ENCODE measurements at places on chromosomes 7 and 10. TPM values are rescaled to one million over a fixed set of nuclear protein-coding genes. Genes with fewer than 3 reads are reported as not detected.
A peak's percentile ranks its signal among the peaks of the same experiment; 100 is the strongest.

GRCh38 chr10:129192344-129193128 is 274.5 kb upstream of the MGMT start:
- no peaks in the 10 kb centered on the region for H3K27me3 ChIP-seq
- H3K4me1 ChIP-seq, result no peaks in the 10 kb centered on the region
- H3K27ac ChIP-seq, result no peak overlapping the region
- DNase-seq, result no peak

DNA sequence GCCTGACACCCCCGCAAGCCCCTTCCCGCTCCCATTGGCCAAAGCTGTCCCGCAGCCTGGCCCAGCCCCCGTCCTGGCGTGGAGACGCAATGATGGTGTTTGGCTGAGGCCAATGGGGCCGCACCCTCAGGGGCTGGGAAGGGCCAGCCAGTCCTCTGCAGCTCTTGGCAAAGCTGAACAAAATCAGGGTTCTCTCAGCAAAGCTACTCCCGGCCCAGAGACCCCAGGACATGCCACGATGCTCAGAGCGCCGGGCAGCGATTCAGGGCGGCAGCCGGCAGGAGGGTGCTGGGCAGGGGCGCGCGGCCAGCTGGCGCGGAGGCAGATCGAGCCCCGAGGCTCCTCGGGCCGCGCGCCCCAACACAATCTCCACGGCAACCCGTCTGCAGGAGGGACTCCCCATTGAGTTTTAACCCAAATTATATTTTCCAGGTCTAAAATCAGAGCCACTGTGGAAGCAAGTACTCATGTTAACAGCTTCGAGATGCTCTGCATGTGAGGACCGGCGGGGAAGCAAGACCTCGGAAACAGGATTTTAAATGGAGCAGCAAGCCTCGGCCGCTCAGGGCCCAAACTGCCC is 8.8 kb upstream of the CNPY1 start:
- H3K27me3 ChIP-seq, result no peaks in the 10 kb centered on the region
- no peaks in the 10 kb centered on the region for H3K36me3 ChIP-seq
- H3K27ac ChIP-seq, result no peak overlapping the region
- no peak for DNase-seq

DNA sequence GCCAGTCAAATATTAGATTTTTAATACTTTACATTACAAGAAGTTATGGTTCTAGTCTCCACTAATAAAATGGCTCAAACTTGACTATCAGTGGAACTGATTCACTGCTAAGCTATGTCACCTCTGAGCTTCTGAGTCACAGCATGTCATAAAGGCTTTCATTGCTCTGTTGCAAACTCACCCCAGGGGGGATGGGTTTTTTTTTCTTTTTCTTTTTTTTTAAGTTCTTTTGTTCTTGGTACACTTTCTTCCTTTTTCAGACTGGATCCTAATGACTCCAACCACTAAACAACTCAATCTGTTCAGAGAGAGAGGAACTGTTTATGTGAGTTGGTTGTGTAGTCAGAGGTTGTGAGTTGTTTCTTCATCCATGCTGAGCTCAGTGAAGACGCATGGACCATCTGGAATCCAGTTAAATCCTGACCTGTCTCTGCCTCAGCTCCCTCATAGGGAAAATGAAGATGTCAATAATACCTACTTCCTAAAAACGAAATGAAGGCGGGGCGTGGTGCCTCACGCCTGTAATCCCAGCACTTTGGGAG is 11.0 kb downstream of the MYOF start:
- H3K4me3 ChIP-seq, result no peak overlapping the region
- no peaks in the 10 kb centered on the region for H3K27me3 ChIP-seq
- no peaks in the 10 kb centered on the region for H3K36me3 ChIP-seq
- no peaks in the 10 kb centered on the region for H3K4me1 ChIP-seq
- DNase-seq, result no peak

DNA sequence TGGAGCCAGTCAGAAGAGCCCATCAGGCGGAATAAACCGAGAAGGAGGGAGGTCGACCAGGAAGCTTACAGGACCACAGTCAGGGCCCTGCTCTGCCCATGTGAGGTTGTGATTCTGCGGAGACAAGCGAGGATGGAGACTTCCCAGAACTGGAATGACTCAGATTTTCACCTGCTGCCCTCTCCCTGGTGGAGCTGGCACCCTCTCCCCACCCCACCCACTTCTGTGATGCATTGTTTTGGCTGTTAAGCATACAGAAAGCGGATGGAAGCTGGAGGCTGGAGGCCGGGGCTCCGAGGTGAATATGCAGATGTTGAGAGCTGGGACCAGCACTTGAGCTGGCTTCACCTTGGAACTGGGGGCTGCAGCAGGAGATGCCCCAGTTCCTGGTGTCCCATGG is 57.4 kb downstream of the NPTX2 start:
- no peaks in the 10 kb centered on the region for H3K36me3 ChIP-seq
- DNase-seq, result no peak
- H3K4me3 ChIP-seq, result no peak overlapping the region

DNA sequence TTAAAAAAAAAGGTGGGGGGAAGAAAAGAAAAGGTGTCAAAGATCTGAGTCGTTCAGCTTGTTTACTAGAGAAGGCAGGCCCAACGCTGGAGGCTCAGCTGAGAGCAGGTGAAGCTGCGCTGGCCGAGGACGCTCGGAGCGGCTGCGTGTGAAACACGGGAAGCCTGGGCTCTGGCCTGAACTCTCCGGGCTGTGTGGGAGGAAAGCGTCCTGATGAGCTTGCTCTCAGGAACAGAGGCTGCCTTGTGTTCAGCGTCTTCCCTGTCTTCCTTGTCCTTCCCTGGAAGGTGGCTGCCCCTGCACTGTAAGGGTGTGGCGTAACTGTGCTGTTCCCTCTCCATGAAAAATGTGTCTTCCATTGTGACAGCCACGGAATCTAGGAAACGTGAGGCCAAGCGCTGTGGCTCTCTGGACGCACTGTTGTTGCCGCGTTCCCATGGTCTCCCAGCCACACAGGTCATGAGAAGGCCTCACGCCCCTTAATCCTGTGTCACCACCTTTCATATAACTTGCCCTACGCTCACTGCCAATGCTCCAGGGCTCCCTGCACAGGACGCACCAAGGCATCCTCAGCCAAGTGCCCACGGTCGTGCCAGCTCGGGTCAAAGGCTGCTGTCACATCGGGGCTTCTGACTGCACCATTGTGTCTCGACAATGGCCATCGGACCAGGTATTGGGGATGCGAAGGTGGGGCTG is 15.8 kb downstream of the IL15RA start:
- DNase-seq, result no peak
- H3K27ac ChIP-seq, result no peak overlapping the region
- no peaks in the 10 kb centered on the region for H3K4me1 ChIP-seq
- H3K4me3 ChIP-seq, result no peak overlapping the region

DNA sequence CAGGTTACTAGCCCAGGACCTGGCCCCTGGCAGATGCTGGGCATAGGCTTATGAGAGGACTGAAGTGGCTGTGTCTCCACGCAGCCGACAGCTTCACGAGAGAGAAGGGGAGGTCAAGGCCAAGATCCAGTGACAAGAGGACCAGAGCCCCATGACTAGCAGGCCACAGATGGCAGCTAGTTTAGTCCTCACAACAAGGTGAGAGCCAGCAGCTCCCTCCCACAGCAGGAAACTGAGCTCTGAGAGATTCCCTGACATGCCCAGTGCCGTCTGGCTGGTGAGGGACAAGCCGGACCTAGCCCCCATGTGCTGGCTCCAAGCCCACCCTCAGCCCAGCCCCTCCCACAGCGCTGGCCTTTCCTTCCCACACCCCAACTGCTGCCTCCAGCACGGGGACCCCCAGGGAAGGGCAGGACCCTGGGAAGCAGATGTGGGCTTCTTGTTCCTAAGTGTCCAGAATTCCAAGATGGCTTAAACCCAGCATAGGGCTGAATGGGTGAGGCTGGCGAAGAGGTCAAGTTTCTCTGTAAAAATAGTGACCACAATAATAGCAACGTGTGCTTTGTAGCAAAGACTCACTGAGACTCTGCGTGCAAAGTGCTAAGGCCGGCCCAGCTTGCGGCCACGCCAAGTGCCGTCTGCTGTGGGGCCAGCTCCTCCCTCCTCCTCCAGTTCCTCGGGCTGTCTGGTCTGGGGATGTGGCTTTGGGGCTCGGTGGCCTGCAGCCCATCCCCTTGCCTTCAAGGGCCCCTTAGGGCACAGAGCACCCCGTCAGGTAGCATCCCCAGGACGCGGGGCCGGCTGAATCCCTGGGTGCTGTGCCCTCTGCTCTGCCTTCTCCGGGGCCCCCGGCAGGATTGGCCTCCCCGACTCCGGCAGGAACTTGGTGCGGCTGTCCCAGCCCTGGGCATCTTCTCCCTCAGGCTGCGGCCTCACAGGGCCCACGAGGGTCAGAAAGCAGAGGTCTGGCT is 7.8 kb upstream of the FAM20C start:
- peaks cover 6% of the 10 kb centered on the region for H3K27me3 ChIP-seq
- no peak overlapping the region for H3K4me3 ChIP-seq
- H3K36me3 ChIP-seq, result no peaks in the 10 kb centered on the region
- no peaks in the 10 kb centered on the region for H3K4me1 ChIP-seq
- H3K27ac ChIP-seq, result no peak overlapping the region
- DNase-seq, result no peak

GRCh38 chr7:116329686-116330503 is 119.6 kb downstream of the TES start:
- no peaks in the 10 kb centered on the region for H3K27me3 ChIP-seq
- no peaks in the 10 kb centered on the region for H3K4me1 ChIP-seq
- H3K4me3 ChIP-seq, result no peak overlapping the region
- no peaks in the 10 kb centered on the region for H3K36me3 ChIP-seq

GRCh38 chr10:63633677-63634487 is 112.7 kb downstream of the REEP3 start:
- no peak overlapping the region for H3K4me3 ChIP-seq
- H3K36me3 ChIP-seq, result no peaks in the 10 kb centered on the region
- no peak overlapping the region for H3K27ac ChIP-seq
- DNase-seq, result no peak
- peaks cover 6% of the 10 kb centered on the region for H3K4me1 ChIP-seq
- H3K27me3 ChIP-seq, result no peaks in the 10 kb centered on the region

- no peaks in the 10 kb centered on the region for H3K36me3 ChIP-seq
- DNase-seq, result no peak
- H3K4me3 ChIP-seq, result no peak overlapping the region
- no peak overlapping the region for H3K27ac ChIP-seq
- no peaks in the 10 kb centered on the region for H3K4me1 ChIP-seq
- no peaks in the 10 kb centered on the region for H3K27me3 ChIP-seq
These were observed 238.0 kb upstream of the PPP2R2D start for GRCh38 chr10:131662851-131663250.

DNA sequence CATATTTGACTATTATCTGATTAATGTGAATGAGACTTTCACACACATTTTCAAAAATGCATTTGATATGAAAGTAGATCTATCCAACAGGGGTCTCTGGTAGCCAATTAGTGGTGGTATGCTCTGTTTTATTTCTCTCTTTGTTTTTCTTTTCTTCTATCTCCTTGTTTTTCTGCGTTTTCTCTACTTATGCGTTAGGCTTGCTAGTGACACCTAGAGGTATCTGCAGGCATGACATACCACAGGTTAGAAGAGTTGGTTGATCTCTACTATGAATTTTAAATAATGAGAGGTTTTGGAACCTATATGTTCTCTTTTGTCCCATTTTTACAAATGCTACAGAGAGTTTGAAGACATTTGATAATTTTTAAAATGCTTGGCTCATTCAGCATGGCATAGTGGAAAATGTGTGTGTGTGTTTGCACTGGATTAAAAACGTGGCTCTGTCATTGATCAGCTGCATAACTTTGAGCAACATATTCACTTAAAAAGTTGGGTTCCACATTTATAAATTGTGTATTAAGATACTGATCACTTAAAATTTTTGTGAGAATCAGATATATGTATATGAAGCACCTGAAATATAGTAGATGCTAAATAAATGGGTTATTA is 28.1 kb upstream of the PLXDC2 start:
- H3K27me3 ChIP-seq, result no peaks in the 10 kb centered on the region
- no peak for DNase-seq
- no peaks in the 10 kb centered on the region for H3K36me3 ChIP-seq
- no peaks in the 10 kb centered on the region for H3K4me1 ChIP-seq
- H3K27ac ChIP-seq, result no peak overlapping the region

DNA sequence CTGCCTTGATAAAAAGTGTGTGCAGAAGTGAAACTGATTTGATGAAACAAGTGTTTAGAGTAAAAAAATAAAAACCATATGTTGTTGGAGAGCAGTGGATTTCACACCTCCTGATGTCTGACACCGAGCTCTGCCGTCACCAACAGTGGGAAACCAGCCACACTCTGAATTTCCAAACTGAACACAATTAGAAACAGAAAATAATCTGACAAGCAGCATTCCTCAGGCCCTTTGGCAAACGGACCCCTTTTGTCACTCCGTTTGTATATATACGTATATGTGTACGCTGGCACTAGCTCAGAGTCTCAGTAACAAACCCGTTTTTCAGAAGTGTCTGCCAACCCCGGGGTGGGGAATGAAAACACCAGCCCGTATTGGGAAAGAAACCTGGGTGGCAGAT is 32.4 kb downstream of the TACC2 start:
- H3K36me3 ChIP-seq, result no peaks in the 10 kb centered on the region
- no peaks in the 10 kb centered on the region for H3K27me3 ChIP-seq
- no peak overlapping the region for H3K27ac ChIP-seq
- H3K4me3 ChIP-seq, result no peak overlapping the region
- H3K4me1 ChIP-seq, result no peaks in the 10 kb centered on the region

DNA sequence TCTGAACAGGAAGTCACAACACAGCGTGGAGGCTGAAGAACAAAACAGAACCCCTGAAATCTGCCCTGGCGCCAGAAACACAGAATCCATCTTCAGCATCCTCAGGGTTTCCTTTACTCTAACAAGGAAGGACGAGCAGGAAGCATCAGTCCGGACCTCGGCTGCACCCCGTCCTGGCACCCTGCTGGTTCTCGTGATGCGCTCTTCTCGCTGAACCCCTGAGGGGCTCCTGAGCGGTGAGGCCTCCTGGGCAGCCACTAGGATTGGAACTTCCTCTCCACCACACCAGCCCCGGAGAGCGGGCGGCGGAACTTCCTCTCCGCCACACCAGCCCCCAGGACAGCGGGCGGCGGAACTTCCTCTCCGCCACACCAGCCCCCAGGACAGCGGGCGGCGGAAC is 461.9 kb downstream of the PTPRN2 start:
- no peaks in the 10 kb centered on the region for H3K27me3 ChIP-seq
- no peak overlapping the region for H3K27ac ChIP-seq
- H3K4me1 ChIP-seq, result no peaks in the 10 kb centered on the region
- H3K36me3 ChIP-seq, result no peaks in the 10 kb centered on the region

- H3K36me3 ChIP-seq, result no peaks in the 10 kb centered on the region
- H3K27me3 ChIP-seq, result no peaks in the 10 kb centered on the region
- DNase-seq, result no peak
- H3K4me1 ChIP-seq, result peaks cover 15% of the 10 kb centered on the region
- H3K27ac ChIP-seq, result peak overlapping the region; percentile 81
These were observed 480 bp downstream of the VPS50 start for GRCh38 chr7:93232673-93233018.

- no peaks in the 10 kb centered on the region for H3K4me1 ChIP-seq
- H3K27ac ChIP-seq, result no peak overlapping the region
- no peaks in the 10 kb centered on the region for H3K36me3 ChIP-seq
- no peaks in the 10 kb centered on the region for H3K27me3 ChIP-seq
These were observed 90.1 kb downstream of the OAT start for GRCh38 chr10:124328477-124329220.

HYAL4 gene
- not detected for polyA plus RNA-seq

PRLHR gene
- not detected for polyA plus RNA-seq
